Small intestine (tissue), 16 donors: ENCODE measurements at places on chromosomes 16 and 17. TPM values are rescaled to one million over a fixed set of nuclear protein-coding genes. Genes with fewer than 3 reads are reported as not detected.

WFIKKN1 gene
- 0.60 TPM for polyA plus RNA-seq

SLX4 gene
- 6.0 TPM for polyA plus RNA-seq

NPIPA8 gene
- 0.27 TPM for polyA plus RNA-seq

PLCD3 gene
- polyA plus RNA-seq = 23.1 TPM

MRC2 gene
- polyA plus RNA-seq = 1.4 TPM
